ENCODE measurements at places on chromosomes 4 and X. TPM values are rescaled to one million over a fixed set of nuclear protein-coding genes. Genes with fewer than 3 reads are reported as not detected.

MAGEB1 gene
- not detected for polyA plus RNA-seq

DNA sequence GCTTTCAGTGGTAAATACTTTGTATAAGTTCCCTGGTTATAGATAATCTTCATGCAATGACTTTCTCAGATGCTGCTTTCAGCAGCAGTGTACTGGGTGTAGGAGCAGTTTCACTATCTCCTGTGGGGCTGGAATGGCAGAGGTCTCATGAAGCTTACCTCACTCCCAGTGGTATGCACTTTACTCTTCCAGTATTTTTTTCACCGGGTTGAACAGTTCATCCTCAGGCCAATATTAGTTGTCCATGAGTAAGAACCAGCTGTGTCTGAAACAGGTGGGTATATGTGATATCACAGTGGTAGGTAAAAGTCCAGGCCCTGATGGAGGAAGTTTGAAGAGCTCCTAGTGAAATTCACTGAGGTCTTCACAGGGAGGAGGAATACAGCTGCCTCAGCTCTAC lies 351.5 kb upstream of the EMCN start:
- H3K4me3 ChIP-seq, result no peak overlapping the region
- H3K27ac ChIP-seq, result no peak overlapping the region
- H3K27me3 ChIP-seq, result no peaks in the 10 kb centered on the region

- peaks cover 3% of the 10 kb centered on the region for H3K27me3 ChIP-seq
- peaks cover 28% of the 10 kb centered on the region for H3K4me1 ChIP-seq
- H3K27ac ChIP-seq, result no peak overlapping the region
- no peak for DNase-seq
Observed at GRCh38 chr4:110620691-110621327, 2.1 kb downstream of the PITX2 start.

ATXN3L gene
- polyA plus RNA-seq, result not detected

GRCh38 chr4:70930530-70931256 lies 28.5 kb downstream of the MOB1B start:
- H3K4me3 ChIP-seq, result no peak overlapping the region
- no peak overlapping the region for H3K27ac ChIP-seq
- no peaks in the 10 kb centered on the region for H3K36me3 ChIP-seq
- no peaks in the 10 kb centered on the region for H3K27me3 ChIP-seq
- no peak for DNase-seq

MAGEE2 gene
- polyA plus RNA-seq, result not detected

DNA sequence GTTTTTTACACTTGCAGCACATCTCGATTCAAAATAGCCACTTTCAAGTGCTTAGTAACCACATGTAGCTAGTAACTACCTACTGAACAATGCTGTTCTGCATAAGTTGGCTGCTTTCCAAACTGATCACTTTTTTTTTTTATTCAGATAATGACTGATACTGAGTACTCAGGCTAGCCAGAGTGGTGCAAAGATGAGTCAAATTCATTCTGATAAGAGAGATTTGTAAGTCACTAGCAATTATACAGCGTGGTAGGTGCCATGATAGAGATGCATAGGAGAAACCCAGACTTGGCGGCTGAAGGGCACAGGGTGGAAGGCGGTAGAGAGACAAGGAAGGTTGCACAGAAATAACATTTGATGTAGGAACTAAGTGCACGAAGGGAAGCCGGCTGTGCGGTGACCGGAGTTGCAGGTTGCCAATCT lies 357 bp upstream of the IGBP1 start:
- H3K27me3 ChIP-seq, result no peaks in the 10 kb centered on the region
- DNase-seq, result no peak
- H3K36me3 ChIP-seq, result no peaks in the 10 kb centered on the region
- no peaks in the 10 kb centered on the region for H3K4me1 ChIP-seq

SLC4A4 gene
- polyA plus RNA-seq, result 10.7 TPM

DNA sequence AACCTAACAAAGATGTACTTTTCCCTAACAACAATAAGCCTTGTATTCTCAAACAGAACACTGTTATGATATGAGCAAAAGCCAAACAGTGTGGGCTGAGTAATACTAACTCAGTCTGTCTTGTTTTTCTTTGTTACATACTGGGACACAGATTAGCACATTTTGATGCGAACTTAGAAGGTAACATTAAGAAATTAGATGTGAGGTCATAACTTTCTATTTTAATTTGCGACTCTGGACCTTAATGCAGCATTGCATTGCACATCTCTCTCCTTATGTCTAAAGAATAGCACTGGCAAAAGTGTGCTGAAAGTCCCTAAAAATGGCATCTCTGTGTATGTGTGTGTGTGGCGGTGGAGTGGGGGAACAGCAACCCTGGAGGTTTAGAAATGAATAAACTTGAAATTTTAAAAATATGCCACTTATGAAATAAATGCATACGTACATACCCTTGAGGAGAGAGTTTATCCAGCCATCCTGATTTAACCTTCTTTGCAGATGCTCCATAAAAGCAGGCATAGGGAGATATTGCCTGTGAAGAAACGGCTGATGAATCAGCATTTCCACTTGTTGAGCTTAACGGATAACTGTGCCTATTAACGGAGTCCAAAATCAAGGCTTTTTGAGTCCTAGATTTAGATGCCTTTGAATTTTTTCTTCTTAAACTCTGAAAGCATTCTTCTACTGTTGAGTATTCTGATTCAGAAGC lies 34.2 kb downstream of the ARAP2 start:
- peaks cover 29% of the 10 kb centered on the region for H3K4me1 ChIP-seq
- DNase-seq, result no peak
- no peak overlapping the region for H3K27ac ChIP-seq
- no peaks in the 10 kb centered on the region for H3K27me3 ChIP-seq

ZAR1 gene
- polyA plus RNA-seq, result not detected

NUP62CL gene
- polyA plus RNA-seq, result 0.97 TPM

DNA sequence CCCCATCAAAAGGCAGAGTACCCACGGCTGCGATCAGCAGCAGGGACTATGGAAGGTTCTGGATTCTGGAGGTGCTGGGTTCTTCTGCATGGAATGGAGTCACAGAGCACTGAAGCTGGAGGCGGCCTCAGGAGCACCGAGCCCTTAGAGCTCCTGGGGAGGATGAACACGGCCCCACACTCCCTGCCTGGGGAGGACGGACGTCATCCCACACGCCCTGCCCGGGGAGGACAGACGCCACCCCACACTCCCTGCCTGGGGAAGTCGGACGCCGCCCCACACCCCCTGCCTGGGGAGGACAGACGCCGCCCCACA lies 9.9 kb downstream of the LRPAP1 start:
- no peak overlapping the region for H3K27ac ChIP-seq
- H3K4me3 ChIP-seq, result no peak overlapping the region
- no peaks in the 10 kb centered on the region for H3K4me1 ChIP-seq
- H3K36me3 ChIP-seq, result peaks cover 13% of the 10 kb centered on the region

F9 gene
- polyA plus RNA-seq, result 127 TPM

- no peak for DNase-seq
- H3K27ac ChIP-seq, result no peak overlapping the region
- H3K36me3 ChIP-seq, result no peaks in the 10 kb centered on the region
- no peaks in the 10 kb centered on the region for H3K27me3 ChIP-seq
- H3K4me1 ChIP-seq, result no peaks in the 10 kb centered on the region
- H3K4me3 ChIP-seq, result no peak overlapping the region
Observed at GRCh38 chrX:141652286-141652685, 46.3 kb downstream of the SPANXD start.

LGI2 gene
- polyA plus RNA-seq, result not detected

DNA sequence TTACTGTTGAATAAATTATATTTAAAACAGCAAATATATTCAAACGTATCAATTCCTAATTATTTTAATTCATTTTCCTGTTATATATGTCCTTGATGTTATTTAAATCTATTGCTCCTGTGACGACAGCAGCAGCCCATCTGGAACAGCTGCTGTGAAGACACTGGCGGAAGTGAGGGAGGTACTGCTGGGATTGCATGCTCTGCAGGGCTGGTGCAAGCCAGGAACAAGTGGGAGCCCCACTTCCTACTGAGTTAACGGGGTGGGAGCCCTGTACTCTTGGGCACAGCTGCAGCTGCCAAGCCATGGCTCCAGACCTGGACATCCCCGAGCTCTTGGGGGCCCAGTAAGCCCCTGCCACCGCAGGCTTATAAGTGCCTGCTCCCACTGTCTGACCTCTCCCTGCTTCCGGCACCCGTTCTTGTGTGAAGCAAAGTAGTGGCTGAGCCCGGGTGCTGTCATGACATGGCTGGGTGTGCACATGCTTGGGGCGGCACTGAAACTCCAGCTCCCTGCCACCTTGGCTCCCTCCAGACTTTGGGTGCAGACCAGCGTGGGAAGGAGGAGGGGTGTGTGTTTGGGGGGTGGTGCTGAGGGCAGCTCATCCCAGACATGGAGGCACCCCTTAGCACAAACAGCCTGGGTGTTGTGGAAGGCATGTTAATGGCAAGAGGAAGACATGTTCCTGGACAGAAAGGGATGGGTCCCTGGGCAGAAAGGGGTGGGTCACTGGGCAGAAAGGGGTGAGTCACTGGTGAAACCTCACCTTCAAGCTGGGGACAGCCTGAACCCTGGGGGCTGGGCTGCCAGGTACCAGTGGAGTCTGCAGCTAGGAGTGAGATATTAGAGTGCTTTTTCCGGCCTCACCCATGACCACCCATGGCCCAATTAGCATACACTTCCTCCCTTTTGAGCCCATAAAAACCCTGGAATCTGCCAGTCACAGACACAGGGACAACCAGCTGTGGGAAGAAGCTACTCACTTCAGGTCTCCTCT lies 1981.3 kb upstream of the IGFBP7 start:
- no peak overlapping the region for H3K4me3 ChIP-seq
- no peak overlapping the region for H3K27ac ChIP-seq
- DNase-seq, result no peak
- H3K4me1 ChIP-seq, result no peaks in the 10 kb centered on the region

MGAT4D gene
- polyA plus RNA-seq, result not detected

GRCh38 chr4:13856387-13856786 lies 228.9 kb upstream of the BOD1L1 start:
- no peak overlapping the region for H3K4me3 ChIP-seq
- no peaks in the 10 kb centered on the region for H3K27me3 ChIP-seq
- DNase-seq, result no peak
- H3K4me1 ChIP-seq, result peaks cover 11% of the 10 kb centered on the region

DNA sequence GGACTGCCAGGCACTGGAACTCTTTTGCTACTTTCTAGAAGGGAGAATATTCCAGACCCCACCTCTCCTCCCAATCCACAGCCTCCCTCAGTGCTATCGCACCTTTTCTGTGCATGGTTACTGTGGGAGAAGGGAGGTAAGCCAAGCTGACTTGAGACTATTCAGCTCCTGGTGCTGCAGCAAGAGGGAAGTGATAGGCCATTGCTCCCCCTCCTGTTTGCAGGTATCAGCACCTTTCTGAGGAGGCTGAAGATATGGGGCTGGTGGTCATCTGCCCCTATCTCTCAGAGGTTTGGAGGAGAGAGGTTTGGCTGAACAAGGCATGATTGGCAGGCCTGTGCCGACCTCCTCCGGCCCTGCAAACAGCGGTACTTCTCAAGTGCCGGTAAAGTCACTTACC lies 103.3 kb upstream of the GATB start:
- H3K27ac ChIP-seq, result no peak overlapping the region
- H3K4me1 ChIP-seq, result no peaks in the 10 kb centered on the region
- no peak for DNase-seq

DNA sequence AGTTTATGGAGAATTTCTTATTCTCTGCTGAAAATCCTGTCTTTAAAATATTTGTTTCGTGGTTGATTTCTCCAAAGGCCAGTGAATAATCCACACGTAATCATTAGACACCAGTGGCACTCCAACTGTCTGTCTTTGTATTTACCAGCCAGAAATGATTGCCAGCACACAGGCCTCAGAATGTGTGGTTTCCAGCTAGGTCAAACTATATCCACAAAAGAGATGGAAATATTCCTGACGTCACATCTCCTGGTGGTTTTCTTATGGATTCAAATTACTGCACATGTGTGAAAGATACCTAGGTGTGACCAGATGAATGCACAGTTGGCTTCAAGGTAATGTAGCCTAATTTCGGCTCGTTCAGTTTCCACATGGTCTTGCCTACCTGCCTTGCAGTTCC lies 27.2 kb upstream of the TENM3 start:
- no peaks in the 10 kb centered on the region for H3K27me3 ChIP-seq
- no peak overlapping the region for H3K27ac ChIP-seq
- H3K4me1 ChIP-seq, result peaks cover 7% of the 10 kb centered on the region

HDX gene
- 0.97 TPM for polyA plus RNA-seq

GRCh38 chr4:171846893-171847292 lies 33.7 kb downstream of the GALNTL6 start:
- no peak overlapping the region for H3K27ac ChIP-seq
- H3K4me1 ChIP-seq, result no peaks in the 10 kb centered on the region
- no peak overlapping the region for H3K4me3 ChIP-seq
- DNase-seq, result no peak
- H3K36me3 ChIP-seq, result no peaks in the 10 kb centered on the region

DNA sequence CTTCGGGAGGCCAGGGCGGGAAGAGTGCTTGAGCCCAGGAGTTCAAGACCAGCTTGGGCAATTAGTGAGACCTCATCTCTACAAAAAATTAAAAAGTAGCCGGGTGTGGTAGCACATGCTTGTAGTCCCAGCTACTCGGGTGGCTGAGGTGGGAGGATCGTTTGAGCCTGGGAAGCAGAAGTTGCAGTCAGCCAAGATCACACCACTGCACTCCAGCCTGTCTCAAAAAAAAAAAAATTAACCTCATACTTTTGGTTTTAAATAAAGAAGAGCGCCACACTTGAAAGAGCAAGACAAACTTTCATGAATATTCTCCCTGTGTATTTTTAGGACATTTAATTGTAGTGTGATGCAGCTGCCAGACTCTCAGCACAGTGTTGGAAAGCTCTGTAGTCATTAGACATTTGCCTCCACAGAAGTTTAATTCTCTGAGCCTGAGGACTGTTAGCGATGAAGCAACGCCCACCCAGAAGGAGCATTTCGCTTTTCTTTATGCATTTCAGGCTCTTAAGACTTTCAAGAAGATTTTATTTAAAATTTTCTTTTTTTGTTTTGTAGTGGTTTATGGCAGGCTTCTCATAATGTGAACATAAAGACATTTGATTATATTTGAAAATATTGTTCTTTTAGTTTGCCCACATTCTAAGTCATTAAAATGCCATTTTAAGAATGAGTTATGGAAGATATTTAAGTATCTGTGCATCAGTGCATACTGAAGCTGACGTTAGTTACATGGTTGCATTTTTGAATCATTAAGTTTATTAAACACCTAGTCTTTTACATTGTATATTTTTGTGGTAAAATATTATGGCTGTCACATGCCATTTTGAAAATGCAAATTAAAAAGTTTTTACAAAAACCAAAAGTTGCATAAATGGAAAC lies 45.8 kb downstream of the DCLK2 start:
- H3K36me3 ChIP-seq, result no peaks in the 10 kb centered on the region
- H3K27ac ChIP-seq, result no peak overlapping the region
- no peak overlapping the region for H3K4me3 ChIP-seq
- no peaks in the 10 kb centered on the region for H3K4me1 ChIP-seq
- H3K27me3 ChIP-seq, result no peaks in the 10 kb centered on the region
- DNase-seq, result no peak

DNA sequence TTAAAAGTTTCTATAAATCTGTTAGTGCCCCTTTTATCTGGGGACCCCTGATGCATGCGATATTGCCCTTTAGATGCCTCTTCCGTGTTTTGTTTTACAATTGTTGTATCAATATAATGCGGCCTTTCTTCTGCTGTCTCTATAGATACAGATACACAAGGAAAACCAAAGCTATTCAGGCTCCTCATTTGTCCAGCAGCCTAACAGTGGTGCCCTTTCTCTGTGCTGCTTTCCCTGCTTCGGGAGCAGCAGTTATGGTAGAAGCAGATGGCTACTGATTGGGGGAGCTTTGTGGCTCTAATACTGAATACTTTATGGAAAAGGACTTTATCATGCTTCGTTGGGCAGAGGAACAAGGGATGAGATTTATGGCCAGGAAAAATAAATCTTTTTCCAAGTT lies 10.6 kb upstream of the PRDM8 start:
- no peak overlapping the region for H3K4me3 ChIP-seq
- H3K27ac ChIP-seq, result no peak overlapping the region
- H3K27me3 ChIP-seq, result no peaks in the 10 kb centered on the region
- H3K4me1 ChIP-seq, result peaks cover 5% of the 10 kb centered on the region
- no peaks in the 10 kb centered on the region for H3K36me3 ChIP-seq
